Natural killer cell (primary cell): ENCODE measurements at places on chromosomes 2 and 18. TPM values are rescaled to one million over a fixed set of nuclear protein-coding genes. Genes with fewer than 3 reads are reported as not detected.

DNA sequence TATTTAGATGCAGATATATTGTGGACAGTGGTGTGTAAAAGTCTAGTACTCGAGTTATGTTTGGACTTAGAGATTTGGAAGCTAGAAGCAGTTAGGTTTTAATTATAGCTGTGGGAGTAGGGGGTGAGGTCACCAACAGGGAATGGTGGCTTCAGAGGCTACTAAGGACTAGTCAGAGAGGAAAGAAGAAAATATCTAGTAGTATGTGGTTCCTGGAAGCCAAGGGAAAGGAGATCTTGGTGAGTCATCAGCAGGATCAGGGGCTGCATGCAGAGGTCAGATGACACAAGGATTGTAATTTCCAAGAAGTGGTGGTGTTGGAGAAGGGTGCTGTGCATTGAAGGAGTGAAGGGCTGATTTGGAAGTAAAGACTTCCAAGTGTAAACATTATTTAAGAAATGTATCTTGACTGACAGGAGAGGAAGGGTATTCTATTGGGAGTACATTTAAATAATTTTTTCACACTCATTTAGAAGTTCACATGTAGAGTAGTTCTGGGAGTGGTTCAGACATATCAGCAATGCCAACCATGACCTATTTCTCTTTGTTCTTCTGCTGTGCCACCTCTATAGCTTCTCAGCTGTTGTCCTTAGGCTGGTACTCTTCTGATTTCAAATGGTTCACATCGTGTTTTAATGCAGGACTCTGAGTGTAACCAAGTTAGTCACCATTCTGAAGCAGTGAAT lies 59.1 kb downstream of the ACSL3 start:
- peaks cover 59% of the 10 kb centered on the region for H3K36me3 ChIP-seq
- no peak for DNase-seq
- H3K27me3 ChIP-seq, result no peaks in the 10 kb centered on the region
- no peak overlapping the region for H3K4me3 ChIP-seq

DNA sequence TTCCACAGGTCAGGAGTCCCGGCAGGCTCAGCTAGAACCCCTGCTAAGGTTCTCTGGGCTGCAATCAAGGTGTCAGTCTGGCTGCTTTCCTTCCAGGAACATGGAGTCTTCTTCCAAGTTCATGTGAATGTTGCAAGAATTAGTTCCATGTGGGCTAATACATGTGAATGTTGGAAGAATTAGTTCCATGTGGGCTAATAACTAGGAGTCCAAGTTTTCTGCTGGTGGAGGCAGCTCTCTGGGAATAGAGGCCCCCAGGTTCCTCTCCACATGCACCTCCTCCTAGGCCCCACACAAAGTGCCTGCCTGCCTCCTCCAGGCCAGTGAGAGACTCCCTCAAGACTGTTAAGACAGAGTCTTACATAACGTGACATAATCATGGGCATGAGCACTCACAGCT lies 140.8 kb upstream of the SLC35G4 start:
- no peaks in the 10 kb centered on the region for H3K27me3 ChIP-seq
- no peak overlapping the region for H3K27ac ChIP-seq
- no peak for DNase-seq
- H3K4me3 ChIP-seq, result no peak overlapping the region

DNA sequence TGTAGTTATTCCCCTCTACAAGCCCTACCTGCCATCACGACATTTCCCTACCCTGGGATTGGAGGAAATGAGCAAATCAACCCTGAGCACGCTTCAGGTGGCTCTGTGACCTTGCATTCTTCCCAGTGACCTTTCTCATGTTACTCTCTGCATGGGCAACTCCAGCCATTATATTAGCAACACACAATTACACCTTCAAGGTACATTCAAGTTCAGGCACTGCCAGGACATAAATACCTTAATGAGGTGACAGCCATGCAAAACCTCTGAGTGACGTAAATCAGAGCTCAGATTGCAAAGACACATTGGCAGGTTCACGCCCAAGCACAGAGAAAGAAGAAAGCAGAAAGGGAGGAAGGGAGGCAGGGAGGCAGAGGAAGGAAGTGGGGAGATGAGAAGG lies 68.7 kb upstream of the ALK start:
- no peaks in the 10 kb centered on the region for H3K36me3 ChIP-seq
- H3K27ac ChIP-seq, result no peak overlapping the region
- no peak overlapping the region for H3K4me3 ChIP-seq
- H3K4me1 ChIP-seq, result no peaks in the 10 kb centered on the region
- no peaks in the 10 kb centered on the region for H3K27me3 ChIP-seq
- DNase-seq, result no peak

DNA sequence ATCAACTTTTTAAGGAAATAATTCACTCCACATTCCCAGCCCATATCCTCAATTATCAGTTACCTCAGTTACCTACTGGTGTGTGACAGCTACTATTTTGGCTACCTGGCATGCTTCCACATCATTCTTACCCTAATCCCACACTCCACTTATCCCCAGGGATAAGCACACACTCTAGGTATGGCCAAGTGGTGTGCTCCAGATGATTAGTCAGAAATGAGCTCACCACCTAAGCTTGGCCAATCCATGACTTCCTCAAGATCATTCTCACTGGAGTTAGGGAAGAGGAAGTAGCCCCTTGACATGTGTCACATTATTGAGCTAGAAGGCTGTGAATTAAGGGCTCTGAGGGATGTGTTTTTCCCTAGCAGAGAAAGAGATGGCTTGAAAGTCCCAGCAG lies 20.9 kb upstream of the SMAD4 start:
- no peak for DNase-seq
- no peaks in the 10 kb centered on the region for H3K27me3 ChIP-seq
- no peaks in the 10 kb centered on the region for H3K4me1 ChIP-seq
- H3K4me3 ChIP-seq, result no peak overlapping the region

GRCh38 chr18:49476664-49477411 lies 10.2 kb downstream of the C18orf32 start:
- peaks cover 4% of the 10 kb centered on the region for H3K4me1 ChIP-seq
- no peak overlapping the region for H3K27ac ChIP-seq
- no peak for DNase-seq
- no peak overlapping the region for H3K4me3 ChIP-seq
- peaks cover 25% of the 10 kb centered on the region for H3K36me3 ChIP-seq

- H3K4me1 ChIP-seq, result no peaks in the 10 kb centered on the region
- no peak overlapping the region for H3K4me3 ChIP-seq
- no peaks in the 10 kb centered on the region for H3K27me3 ChIP-seq
- DNase-seq, result no peak
- no peaks in the 10 kb centered on the region for H3K36me3 ChIP-seq
Observed at GRCh38 chr2:18399601-18400000, 160.9 kb downstream of the RDH14 start.

Gene FRZB
- total RNA-seq, result not detected
